ENCODE measurements at places on chromosomes 5 and 9.
A peak's percentile ranks its signal among the peaks of the same experiment; 100 is the strongest.

DNA sequence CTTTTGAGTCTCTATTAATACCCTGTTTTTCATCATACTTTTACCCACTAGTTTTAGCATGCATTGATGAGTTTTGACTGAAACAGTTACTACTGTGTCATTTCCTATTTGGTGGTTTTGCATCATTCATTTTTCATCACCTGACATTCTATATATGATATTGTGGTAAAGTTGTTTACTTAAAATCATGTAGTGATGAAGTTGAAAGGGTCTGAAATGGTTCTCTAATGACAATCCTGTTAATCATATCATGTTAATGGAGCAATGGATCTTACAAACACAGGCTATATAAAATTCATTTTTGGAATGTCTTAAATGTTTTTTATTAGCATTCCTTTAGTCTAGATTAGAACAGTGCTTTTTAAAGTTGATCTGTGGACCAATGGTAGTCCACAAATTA is 84.1 kb downstream of the ERBIN start:
- DNase-seq: peak; percentile 25

GRCh38 chr9:121499177-121499426 is 542 bp downstream of the GGTA1 start:
- peak; percentile 16 for DNase-seq

DNA sequence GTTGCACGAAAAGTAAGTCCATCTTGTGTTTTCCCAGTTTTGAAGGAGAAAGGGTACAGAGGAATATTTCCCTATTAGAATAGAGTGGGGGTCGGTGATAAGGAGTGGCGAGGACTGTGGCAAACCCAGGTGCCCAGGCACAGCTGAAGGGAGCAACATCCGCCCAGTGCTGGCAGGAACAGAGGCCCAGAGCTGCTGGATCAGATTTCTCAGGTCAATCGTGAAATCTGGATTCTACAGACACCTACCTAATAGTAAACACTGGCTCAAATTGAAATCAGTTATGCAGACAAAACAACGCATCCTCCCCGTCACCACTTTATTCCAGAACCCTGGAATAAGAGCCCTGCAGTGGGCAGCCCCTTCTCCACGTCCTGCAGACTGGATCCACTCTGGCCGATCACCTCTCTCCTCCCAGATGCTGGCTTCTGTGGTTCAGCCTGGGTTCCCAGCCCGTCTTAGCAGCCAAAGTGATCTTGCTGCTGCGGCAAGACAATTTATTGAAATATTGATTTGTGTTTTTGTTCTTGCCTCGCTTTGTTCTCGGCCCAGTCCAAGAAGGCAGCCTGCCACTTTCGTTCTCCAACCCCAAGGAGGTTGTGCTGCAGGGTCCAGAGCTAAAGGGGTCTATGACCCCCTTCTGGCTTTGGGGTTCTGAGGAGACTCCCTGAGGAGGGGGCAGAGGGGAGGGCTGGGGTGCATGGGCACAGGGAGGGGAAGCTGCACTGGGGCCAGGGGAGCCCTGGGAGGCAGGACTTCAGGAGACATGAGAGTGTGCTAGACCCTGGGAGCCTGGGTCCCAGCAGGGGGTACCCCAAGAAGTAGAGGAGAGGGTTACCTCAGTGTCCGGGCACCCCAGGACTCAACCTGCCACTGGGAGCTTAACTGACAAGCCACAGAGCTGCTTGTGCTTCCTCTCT is 103.3 kb downstream of the ZNF354C start:
- DNase-seq: no peak

- no peak for DNase-seq
Measured at GRCh38 chr5:103703617-103704016, 141.0 kb upstream of the NUDT12 start.
